CD8-positive, alpha-beta T cell (primary cell): ENCODE measurements at places on chromosomes 6 and 20. TPM values are rescaled to one million over a fixed set of nuclear protein-coding genes. Genes with fewer than 3 reads are reported as not detected.

DNA sequence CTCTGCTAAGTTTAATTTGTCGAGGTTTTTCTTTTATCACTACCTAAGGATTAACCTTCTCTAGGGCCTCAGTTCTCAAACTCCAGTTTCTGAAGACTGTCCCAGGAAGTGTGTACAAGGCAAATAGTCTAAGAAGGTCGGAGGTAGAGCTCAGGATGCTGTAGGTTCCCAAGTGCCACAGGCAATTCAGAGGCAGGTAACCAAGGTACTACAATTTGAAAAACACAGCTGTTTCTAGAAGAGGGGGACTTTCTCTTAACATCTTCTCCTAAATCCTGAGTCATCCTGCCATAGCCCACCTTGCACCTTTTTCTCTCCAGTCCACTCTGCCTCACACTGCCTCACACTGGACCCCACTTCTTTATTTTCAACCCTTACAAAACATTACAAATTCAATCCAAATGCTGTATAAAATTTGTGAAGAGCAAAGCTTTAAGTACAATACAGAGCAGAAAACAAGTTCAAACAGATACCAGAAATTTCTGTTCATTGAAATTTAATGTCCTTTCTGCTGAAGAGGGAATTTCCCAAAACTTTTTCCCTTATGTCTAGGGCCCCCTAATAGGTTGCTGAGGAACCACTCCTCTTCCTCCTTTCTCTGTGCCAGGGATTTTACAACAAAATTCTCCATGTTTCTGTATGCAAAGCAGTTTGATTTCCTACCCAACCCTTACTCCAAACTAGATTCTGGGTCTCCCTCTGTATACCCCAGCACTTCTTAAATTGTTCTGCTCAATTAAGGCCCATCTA lies 43.0 kb downstream of the FRK start:
- no peak for DNase-seq

GRCh38 chr20:57755609-57756008 lies 45.8 kb upstream of the PMEPA1 start:
- DNase-seq, result no peak

DNA sequence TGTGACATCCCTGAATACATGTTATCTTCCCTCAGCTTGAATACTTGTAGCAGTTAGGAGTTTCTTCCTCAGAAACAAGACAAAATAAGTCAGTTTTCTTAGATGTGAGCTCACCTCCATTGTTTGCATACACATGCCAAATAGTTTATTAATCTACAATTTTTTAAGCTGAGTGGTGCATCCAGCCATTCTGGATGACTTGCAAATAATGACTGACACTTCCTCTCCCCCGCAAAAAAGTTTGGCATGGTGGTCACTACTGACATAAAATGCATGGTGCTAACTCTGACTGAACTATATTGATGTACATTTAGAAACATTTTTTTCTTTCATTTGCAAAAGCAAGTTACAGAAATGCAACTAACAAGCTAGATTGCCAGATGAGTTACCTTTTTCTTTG lies 55.5 kb downstream of the CYB5R4 start:
- no peak for DNase-seq

DNA sequence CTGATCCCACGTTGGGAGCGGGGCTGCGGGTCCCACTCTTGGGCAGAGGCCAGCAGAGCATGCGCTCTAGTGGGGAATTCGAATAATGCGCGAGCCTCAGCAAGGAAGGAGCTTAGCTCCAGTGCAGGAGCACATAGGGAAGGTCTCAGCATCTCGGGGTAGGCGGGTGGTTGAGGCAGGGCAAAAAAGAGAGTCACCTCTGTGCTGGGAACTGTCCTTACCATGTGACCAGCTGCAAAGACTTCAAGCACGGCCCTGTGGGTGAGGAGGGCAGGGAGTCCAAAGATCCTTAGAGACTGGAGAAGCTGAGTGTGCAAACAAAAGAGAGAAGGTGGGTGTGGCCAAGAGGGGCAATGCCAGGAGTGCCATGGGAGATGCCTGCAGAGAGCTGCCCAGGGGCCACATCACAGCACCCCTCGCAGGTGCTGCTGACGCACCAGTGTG lies 79.2 kb upstream of the CD93 start:
- DNase-seq, result no peak

GRCh38 chr6:169019727-169020491 lies 233.7 kb downstream of the THBS2 start:
- no peak for DNase-seq

DNA sequence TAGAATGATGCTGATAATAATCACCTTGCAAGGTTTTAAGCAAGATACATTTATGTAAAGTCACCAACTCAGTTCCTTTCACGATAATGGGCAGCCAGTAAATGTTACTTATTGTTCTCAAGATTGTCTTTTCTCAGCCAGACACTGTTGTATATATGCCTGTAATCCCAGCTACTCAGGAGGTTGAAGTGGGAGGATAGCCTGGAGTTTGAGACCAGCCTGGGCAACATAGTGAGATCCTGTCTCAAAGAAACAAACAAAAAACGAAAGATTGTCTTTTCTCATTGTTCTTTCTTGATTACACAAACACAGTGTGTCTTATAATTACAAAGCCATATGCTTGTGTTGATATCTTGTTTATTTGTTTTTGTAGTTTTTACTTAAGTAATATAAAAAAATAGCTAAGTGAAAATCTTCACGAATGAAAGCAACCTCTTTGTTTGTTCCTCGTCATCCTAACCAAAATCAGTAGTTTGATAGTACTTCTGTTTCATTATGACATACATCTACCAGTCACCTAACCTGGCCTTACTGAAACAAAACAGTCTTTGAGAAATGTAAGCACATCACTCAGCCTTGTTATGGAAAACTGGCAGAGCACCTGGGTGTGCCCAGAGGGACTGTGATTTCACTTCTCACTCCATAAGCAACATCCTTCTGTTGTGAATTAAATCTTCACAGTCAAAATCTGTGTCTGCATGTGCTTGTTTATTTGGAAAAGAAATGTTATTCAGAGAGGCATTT lies 436.2 kb upstream of the SOX4 start:
- DNase-seq, result no peak

- no peak for DNase-seq
These were observed 71.7 kb downstream of the GRM4 start for GRCh38 chr6:34074064-34074742.

GRCh38 chr6:139482287-139482686 lies 107.8 kb upstream of the CITED2 start:
- no peak for DNase-seq

DNA sequence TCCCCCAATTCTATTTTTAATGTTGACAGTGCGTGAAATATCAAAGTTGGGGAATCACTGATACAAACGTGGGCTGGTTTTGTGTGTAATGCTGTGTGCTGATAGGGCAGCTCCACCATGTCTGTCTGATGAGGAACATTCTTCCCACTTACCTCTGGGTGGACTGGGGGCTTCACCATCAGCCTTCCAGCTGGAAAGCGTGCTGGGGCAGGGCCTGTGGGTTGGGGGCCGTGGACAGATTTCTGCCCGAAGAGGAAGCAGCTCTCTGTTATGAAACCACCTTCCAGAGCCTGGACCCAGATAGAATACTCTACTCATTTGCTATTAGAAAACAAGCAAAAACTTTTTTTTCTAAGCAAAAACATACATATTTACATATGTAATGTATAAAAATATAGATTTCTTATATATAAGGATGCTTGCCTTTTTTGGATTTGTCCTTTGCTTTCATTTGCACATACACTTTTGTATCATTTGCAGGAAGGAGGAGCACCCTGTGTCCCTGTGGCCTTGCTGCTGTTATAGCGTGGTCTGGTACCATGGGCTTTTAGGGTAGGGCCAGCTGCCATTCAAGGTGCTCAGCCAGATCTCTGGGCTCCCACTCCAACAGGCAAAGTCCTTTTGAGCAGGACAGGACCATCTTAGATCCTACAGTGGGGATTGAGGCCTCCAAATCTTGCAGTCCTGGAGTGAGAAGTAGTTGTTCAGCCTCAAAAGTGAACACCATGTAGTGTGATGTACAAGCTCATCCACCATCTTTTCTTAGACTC lies 48.1 kb downstream of the DUSP22 start:
- DNase-seq, result no peak

DNA sequence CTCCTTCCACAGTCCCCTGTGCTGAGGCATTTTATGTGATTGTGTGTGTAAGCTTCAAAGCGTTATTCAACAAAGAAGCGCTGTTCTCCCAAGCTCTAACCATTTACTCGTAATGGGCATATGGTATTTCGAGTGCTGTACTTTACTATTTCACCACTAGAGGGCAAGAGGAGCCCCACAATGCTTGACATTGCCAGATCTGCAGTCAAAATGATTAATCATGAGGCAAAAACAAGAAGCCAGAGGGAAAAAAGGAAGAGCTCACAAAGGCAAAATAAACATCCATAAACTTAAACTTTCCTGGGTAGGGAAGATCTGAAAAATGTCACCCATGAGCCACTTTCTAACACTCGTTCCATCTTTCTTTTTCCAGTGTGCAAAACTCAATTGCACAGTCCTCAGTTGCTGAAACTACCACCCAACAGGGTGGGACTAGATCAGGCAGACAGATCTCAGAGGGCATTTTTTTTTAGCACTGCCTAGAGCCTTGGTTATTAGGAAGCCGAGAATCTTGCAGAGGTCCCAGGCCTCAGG lies 215.0 kb upstream of the PLCB4 start:
- no peak for DNase-seq

DNA sequence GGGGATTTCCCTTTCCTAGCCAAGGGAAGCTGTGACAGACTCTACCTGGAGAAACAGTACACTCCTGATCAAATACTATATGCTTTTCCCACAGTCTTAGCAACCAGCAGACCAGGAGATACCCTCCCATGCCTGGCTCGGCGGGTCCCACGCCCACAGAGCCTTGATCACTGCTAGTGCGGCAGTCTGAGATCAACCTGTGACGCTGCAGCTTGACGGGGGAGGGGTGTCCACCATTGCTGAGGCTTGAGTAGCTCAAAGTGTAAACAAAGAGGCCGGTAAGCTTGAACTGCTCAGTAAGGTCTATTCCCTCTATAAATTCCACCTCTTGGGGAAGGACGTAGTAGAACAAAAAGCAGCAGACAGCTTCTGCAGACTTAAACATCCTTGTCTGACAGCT lies 63.2 kb downstream of the WASF1 start:
- no peak for DNase-seq

DNA sequence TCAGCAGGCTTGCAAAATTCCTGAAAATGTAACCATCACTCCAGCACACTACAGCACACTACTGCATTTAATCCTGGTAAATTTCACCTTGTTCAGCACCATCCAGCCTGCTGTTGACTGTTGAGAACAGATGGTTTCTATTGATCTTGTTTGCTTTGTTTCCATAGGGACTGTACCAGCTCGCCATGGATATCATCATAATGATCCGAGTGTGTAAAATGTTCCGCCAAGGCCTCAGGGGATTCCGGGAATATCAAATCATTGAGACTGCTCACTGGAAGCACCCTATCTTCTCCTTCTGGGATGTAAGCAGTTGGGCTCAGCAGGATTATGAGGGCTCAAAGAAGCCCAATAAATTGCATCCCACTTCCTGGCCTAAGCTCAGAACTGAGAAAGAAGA lies 4.1 kb downstream of the CNBD2 start:
- DNase-seq, result no peak

DNA sequence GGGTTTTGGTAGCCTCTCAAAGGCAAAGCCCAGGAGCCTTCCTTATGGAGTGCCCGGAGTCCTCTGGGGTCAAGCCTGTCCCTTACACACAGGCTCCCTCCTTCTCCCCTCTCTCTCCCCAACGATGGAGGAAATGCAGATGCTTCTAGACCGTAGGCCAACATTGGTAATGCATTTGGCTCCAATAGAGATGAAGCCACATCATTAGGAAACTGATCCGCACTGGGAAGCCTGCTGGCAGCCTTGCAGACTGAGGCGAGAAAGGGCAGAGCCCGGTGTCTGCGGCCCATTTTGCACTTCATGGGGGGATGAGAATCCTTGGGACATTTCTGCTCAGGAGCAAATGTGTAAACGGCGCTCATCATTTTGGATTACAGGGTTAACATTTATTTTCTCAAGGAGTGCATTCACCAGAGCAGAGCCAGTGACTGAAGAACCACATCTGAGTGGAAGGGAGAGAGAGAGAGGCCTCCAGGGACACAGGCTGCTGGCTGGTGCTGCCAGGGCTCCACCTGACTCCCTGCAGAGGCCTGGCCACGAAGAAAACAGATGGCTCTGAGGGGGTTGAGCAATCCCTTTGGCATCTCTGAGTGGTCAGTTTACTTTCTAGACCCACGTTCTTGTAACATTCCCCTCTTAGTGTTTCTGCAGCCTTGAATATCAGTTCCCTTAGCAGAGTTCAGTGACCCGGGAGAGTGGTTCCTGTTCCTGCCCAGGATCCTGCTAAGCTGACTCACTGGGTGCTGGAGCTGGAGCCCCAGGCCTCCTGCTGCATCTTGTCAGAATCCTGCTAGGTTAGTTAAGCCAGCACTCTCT lies 4.4 kb upstream of the CST3 start:
- DNase-seq, result no peak

DNA sequence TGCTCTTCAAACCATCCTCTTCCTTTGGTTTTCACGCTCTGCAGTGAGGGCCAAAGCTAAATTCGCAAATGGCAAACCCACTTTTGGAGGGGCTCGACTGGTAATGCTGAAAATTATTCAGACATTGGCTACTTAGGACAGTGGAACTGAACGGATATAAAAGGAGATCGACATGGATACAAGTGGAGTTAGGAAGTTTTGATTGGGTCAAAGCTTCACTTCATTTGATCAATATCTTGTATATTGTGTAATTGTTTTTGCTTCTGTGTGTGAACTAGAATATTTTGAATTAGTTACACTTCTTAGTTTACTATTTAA lies 1.2 kb downstream of the FAM8A1 start:
- no peak for DNase-seq

GRCh38 chr20:23227274-23227673 lies 123.3 kb upstream of the NXT1 start:
- no peak for DNase-seq

DNA sequence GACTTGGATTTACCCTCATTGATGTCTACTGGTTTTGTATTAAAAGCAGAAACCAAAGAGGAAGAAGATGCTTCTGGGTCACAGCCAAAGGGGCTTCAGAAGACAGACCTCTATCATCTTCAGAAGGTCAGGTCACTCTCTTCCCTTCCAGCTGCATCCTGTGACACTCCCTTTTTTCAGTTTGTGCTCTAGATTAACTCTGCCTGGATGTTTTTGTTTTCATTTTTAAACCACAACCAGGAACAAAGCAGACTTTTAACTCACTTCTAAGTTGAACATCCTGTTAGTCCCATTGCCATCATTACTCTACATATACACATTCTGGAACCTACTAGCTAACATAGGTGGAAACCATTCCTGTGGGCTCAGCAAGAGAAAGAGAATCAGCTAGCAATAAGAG lies 45.2 kb downstream of the AKIRIN2 start:
- DNase-seq, result no peak

The ZBTB9 gene
- 7.1 TPM for total RNA-seq

The WFDC10B gene
- total RNA-seq, result not detected

The CNR1 gene
- total RNA-seq, result not detected

The PRDM1 gene
- 38.4 TPM for total RNA-seq

The PNLDC1 gene
- total RNA-seq, result not detected

The KIF13A gene
- 0.33 TPM for total RNA-seq

The PLA2G7 gene
- not detected for total RNA-seq

The ADGRF1 gene
- not detected for total RNA-seq

The RSPO4 gene
- total RNA-seq, result 0.19 TPM

The RIPPLY2 gene
- not detected for total RNA-seq
